ENCODE measurements at places on chromosomes 16 and 17.

- DNase-seq = no peak
These were observed 9.1 kb downstream of the SLC16A3 start for GRCh38 chr17:82237746-82238471.

DNA sequence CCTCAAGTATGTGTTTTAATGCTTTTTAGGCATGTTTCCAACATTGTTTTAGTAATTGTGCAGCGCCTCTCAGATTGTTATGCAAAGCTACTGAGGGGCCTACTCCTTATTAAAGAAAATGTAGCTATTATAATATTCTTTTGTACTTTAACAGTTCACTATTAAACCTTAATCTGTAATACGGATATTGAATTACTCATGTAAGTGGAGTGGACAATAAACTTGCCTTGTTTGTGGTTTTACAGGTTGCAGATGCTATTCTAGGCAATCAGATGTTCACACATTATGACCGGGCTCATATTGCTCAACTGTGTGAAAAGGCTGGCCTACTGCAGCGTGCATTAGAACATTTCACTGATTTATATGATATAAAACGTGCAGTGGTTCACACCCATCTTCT, 41.0 kb downstream of the PTRH2 start:
- no peak for DNase-seq

GRCh38 chr17:71461498-71462169, 659.2 kb upstream of the SOX9 start:
- DNase-seq = no peak

DNA sequence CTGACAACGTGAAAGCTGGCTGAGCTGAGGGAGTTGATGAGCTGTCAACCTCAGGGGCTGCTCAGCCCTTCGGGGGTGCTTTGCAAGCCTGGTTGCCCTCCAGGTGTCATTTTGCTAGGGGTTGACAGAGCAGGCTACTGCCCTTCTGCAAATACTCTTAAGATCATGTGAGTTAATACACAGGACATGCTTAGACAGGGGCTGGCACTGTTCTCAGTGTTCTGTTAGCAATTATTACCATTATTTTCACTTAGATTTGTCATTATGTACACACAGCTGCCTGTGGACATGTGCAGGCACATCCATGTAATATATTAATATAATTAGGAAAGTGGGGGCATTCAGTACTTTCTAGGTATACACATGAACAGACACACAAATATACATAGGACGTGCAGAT, 554.3 kb upstream of the HSBP1 start:
- DNase-seq = no peak

DNA sequence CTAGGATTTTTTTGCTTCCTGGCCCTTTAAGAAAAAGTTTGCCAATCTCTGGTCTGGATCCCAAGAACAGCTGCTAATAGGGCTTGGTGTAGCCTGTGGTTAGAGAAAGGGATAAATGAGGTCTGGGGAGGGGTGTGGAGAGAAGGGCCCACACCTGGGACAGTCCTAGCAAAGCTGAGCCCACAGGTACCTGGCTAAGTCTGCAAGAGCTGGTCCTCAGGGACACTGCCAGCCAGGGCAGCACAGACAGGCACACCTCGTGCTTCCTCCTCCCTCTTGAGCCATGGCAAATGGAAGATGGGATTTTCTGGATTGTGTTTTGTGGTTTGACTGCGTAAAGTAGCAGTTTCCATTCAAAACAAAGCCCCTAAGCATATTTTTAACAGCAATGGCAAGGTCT, 217.5 kb downstream of the SOX9 start:
- DNase-seq = no peak

DNA sequence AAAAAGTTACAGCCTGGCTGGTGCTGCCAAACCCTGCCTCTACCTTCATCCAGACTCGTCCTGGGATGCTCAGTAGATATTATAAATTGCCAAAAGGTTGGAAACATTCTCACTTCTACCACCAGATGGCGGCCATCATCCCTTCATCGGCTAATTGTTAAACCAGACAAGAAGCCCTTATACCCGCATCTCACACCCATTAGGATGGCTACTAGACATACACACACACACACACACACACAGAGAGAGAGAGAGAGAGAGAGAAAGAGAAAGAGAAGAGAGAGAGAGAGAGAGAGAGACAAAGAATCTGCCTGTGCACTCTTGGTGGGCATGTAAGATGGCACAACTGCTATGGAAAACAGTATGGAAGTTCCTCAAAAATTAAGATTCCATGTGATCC, 15.0 kb upstream of the SCIMP start:
- peak; percentile 39 for DNase-seq

DNA sequence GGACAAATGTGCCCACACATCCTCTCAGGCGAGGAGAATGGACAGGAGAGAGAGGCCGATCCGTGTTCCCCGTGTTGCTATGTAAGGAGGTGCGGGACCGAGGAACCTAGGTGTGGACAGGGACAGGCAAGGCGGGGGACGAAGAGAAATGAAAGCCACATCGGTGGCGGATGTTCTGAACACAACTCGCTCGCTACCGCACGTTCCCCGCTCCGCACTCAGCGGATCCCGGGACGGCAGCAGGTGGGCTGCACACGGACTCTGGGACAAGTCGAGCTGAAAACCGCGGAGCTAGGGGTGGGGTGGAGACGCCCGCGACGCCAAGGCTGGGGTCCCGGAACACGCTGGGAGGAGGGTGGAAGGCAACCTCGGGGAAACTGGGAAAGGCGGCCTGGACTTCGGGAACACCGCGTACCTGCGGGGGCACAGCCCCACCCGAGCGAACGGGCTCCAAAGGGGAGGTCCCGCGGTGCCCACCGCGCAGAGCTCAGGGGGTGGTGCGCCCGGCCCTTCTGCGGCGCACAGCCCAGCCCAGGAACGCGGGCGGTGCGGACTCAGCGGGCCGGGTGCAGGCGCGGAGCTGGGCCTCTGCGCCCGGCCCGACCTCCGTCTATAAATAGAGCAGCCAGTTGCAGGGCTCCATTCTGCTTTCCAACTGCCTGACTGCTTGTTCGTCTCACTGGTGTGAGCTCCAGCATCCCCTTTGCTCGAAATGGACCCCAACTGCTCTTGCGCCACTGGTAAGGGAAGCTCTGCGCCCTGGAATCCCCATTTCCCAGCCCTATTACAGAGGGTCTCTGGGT, at the start of gene MT1E:
MT1E (plus strand) TSS at position 642 of the 803 bp plus-strand sequence; CDS start at position 713, 71 bp downstream.
- no peak for DNase-seq
